ENCODE measurements at places on chromosomes 16 and 17.

GRCh38 chr17:78979780-78980623, at the start of gene LGALS3BP:
Gene LGALS3BP, minus strand, starts transcription at chr17:78979923. Its CDS starts 2,732 bp downstream, at chr17:78977191.
- DNase-seq = peak; percentile 83

DNA sequence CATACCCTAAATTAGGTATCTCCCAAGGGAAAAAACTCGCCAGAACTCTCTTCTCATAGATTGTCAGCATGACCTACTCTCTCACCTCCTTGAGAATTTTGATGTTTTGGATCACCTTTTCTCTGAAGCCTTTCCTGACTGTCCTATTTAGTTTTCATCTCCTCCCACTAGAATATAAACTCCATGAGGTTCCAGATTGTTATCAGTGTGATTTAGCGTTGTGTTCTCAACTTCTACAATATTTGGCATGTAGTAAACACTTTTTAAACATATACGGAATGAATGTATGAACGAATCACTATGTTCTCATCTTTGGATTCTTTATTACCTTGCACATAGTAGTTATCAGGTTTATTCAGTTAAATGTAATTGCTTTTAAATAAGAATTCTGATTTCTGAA, 88.7 kb downstream of the VMP1 start:
- no peak for DNase-seq

DNA sequence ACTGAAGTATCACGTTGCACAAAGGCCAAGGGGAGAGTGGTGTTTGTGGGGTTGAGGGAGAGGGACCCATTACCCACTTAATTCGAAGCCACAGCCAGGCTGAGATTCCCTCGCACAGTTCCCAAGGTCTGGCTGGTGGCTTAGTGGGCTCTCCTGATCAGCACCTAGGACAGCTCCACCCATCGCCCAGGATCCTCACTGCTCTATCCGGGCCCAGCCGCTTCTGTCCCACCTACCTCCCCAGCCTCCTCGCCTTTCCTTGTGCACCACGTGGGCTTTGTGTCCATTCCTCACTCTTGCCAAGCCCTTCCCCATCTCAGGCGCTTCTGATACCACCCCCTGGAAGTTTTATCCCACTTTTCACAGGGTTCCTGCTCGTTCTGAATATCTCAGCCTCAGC, 163.5 kb downstream of the CCT6B start:
- no peak for DNase-seq

DNA sequence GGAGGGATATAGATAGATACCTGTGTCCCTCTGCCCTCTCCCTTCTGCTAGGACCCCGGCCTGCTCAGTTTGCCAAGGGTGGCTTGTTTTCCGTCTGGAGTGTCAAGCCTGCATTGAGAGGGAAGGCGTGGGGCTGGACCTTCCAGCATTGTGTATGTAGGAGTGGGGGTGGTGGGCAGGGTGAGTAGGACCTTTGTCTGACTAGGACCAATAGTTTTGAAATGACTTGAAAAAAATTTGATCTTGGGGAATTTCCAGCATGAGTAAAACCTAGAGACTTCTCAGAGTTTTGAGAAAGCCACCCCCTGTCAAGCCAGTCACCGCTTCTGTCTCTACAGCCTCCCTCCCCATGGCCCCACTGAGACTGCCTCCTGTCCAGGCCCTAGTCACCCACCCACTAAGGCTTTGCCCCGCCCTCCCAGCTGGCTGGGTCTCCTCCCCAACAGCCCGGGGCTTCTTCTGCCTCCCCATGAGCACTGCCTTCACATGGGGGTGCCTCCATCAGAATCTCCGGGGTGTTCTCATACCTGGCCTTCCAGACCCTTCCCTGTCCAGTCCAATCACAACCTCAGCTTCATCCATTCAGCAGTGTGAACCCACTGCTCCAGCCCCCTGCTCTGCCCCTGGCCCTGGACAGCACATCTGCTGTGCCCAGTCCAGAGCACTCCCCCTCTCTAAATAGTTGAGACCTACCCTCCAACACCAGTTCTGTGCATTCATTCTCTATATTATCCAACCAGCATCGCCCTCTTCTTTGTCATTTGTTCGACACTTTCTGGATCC, 207.0 kb downstream of the MSI2 start:
- DNase-seq = no peak

GRCh38 chr16:11312718-11313492, 31.8 kb upstream of the PRM1 start:
- DNase-seq = no peak

GRCh38 chr16:27935076-27935475, 128.4 kb downstream of the GSG1L start:
- no peak for DNase-seq

- DNase-seq = no peak
Measured at GRCh38 chr17:58388302-58389190, 28.8 kb downstream of the RNF43 start.

DNA sequence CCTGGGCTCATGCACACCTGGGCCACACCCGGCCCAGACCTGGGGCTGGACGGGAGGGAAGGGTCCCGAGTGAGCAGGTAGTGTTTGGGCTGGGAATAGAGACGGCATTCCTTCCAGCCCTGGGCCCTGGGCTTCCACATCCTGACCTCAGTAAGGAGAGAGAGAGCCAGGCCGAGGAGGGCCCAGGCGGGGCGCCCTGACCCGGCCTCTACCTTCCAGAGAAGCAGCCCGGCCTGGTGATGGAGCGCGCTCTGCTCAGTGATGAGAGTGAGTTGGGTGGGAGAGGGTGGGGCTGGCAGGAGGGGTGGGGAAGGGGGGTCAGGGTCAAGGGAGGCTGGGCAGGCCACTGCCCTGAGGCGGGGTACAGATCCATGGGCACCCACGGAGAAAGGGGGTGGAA, 13.6 kb upstream of the MYO15B start:
- DNase-seq = no peak
